ENCODE measurements at places on chromosomes 2 and 18. TPM values are rescaled to one million over a fixed set of nuclear protein-coding genes. Genes with fewer than 3 reads are reported as not detected.

Gene MAPRE3
- polyA plus RNA-seq = 2.4 TPM

Gene IHH
- not detected for polyA plus RNA-seq

Gene ANKRD29
- polyA plus RNA-seq = not detected

Gene PNO1
- 17.9 TPM for polyA plus RNA-seq

Gene ERBB4
- polyA plus RNA-seq = not detected

Gene DNAJC10
- polyA plus RNA-seq = 158 TPM

Gene NR4A2
- 22.7 TPM for polyA plus RNA-seq

Gene USP40
- 4.1 TPM for polyA plus RNA-seq

Gene NEB
- 1.4 TPM for polyA plus RNA-seq

Gene C2orf78
- polyA plus RNA-seq = not detected

Gene AGXT
- polyA plus RNA-seq = not detected

Gene CCL20
- not detected for polyA plus RNA-seq

Gene TRIM54
- not detected for polyA plus RNA-seq

Gene TCF4
- 256 TPM for polyA plus RNA-seq

Gene VIT
- polyA plus RNA-seq = 0.09 TPM

Gene TMEM18
- 27.2 TPM for polyA plus RNA-seq

All from IgD-negative memory B cell (primary cell).